ENCODE measurements at places on chromosomes 1 and 21.

- DNase-seq = no peak
Measured at GRCh38 chr1:12402842-12403241, 173.0 kb downstream of the VPS13D start.

- DNase-seq = no peak
Measured at GRCh38 chr1:156420205-156421061, 51.4 kb downstream of the RHBG start.

- DNase-seq = no peak
Measured at GRCh38 chr1:214753236-214753852, 150.3 kb downstream of the CENPF start.

- DNase-seq = no peak
Measured at GRCh38 chr1:206117151-206117948, at the start of gene AVPR1B. TSS of gene AVPR1B (minus strand) at chr1:206117388. CDS start at chr1:206116890, 498 bp downstream.

DNA sequence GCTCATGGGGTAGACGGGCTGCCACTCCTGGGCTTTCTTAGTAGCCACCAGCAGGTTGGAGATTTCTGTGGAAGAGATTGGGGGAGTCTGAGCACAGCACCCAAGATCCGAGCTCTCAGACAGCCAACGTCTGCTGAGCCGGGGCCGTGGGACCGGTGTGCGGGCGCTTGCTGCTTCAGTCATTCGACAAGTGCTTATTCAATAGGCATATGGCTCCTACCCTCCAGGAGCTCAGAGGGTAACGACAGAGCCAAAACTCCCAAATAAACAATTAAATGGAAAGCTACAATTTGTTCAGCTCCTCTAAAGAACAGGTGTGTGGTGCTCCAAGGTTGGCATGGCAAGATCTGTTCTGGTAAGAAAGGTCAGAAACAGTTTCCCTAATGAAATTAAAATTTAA is 106.0 kb downstream of the RAVER2 start:
- DNase-seq = no peak

GRCh38 chr21:26282058-26282457 is 111.5 kb upstream of the APP start:
- no peak for DNase-seq

GRCh38 chr1:10508511-10508951 is 33.8 kb downstream of the PEX14 start:
- no peak for DNase-seq

GRCh38 chr21:46172863-46173528 is 11.3 kb downstream of the SPATC1L start:
- no peak for DNase-seq

DNA sequence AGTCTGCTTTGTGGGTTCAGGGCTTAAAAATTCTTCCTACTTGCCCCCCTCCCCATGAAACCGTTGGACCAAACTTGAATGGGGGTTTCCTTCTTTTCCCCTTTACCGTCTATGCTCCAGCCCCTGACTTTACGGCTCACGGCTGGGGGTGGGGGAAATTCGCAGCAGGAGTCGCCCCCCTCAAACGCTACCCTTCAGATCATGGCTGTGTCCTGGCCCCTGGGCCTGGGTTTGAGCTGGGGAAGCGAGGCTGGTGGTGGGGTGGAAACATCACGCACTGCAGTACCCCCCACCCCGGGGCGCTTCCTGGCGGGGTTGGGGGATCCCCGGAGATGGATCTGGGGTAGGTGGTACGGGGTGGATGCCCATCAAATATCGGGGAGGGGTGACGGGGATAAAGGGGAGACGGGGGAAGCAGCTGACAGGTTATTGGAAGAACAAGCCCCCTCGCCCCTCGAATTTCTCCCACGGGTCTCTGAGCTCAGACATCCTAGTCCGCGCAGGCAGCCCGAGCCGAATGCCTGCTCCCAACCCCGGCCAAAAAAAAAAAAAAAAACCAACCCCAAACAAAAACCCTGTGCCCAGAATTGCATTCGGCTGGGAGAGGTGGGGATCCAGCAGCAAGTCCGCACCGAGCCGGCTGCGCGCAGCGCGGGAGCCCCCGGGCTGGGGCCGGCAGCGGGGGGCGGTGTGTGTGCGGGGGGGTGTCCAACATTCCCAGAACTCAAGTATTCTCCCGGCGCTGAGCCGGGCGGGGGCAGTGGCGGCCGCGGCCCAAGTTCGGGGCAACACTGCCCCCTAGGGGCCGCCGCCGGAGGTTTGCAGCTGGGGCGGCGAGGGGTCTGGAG is 59.0 kb upstream of the ACOT11 start:
- peak; percentile 44 for DNase-seq

DNA sequence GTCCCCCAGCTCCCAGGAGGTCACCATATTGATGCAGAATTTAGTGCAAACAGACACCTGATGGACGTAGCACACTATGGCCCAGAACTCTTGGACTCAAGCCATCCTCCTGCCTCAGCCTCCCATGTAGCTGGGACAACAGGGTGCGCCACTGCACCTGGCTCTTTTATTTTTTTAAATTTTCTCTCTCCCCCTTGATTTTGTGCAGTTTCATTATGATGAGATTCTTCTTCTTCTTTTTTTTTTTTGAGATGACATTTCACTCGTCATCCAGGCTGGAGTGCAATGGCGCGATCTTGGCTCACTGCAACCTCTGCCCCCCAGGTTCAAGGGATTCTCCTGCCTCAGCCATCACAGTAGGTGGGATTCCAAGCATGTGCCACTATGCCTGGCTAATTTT is 63.8 kb downstream of the RPS6KA1 start:
- no peak for DNase-seq

- no peak for DNase-seq
Measured at GRCh38 chr1:49606082-49606481, 417.7 kb downstream of the AGBL4 start.

DNA sequence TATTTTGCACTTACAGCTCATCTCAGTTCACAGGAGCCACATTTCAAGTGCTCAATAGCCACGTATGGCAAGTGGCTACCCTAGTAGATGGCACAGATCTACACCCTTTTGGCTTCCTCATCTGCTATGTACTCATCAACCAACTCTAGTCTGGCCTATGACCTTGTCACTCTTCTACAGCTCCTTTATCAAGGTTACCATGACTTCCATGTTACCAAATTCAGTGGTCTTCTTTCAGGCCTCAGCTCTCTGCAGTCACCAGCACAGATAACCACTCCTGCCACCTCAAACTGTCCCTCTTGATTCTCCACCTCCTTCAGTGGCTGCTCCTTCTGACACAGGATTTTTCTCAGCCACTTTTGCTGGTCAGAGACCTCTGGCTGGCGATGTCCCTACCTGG is 11.7 kb upstream of the USP48 start:
- no peak for DNase-seq

DNA sequence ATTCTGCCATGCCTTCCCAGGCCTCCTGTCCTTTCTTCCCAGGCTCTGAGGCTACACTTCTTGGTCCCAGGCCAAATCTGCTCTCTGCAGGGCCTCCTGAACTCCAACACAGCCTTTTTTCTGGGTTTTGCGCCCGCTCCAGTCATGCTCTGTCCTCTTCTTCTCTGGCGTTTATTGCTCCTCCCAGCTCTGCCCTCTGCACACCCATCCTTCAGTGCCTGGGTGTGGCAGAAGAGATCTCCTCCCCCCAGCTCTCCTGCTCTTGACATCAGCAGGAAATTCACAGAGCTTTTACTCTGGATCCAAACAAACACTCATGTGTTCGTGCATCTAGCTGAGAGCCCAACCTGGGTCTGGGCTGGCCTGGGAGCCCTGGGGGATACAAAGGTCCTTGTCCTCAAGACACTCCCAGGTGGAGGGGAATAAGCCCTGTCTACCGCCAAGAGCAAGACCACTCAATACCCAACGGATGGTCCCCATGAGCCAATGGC is 22.9 kb upstream of the EPS8L3 start:
- no peak for DNase-seq

- no peak for DNase-seq
Measured at GRCh38 chr21:29939924-29940275, at the start of gene GRIK1. TSS of gene GRIK1 (minus strand) at chr21:29939996.

GRCh38 chr1:4121834-4122512 is 221.9 kb upstream of the C1orf174 start:
- no peak for DNase-seq

DNA sequence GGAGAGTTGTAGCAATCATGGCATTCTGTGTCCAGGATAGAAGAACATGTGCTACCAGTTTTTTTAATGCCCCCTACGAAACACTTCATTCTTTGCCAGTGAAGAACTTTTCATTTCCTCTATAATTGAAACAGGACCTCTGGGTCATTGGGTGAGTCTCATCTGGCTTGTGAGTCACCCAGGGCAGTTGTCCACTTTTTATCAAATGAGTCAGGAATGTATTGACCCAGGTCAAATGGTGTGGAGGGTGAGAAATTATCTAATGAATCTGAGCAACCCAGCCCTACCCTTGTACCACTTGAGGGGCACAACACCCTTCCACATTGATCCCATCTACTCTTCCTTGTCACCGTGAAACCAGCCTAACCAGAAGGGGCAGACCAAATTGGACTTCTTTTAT is 417.3 kb upstream of the PROX1 start:
- DNase-seq = no peak

GRCh38 chr1:40185951-40186864 is 25.0 kb downstream of the RLF start:
- DNase-seq = no peak

GRCh38 chr1:101166583-101167120 is 70.2 kb upstream of the S1PR1 start:
- DNase-seq = no peak

- DNase-seq = no peak
Measured at GRCh38 chr1:80054129-80054528, 1047.6 kb upstream of the ADGRL4 start.

DNA sequence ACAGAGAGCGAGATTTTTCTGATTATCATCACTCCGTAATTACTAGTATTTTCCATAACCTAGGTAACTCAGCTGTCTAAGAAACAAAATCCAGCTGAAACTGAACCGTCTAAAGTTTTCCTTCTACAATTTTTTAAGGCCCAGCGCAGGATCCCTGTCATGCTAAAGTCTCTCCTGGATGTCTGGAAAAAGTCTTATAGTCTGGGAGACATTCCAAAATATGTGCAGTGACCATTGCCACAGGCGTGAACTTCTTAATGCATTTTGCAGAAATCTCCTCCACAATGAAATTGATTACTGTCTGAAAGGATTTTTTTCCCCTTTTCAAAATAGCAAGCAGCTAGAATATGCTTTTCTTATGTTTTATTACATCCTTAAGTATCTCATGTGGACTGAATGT is 209.3 kb upstream of the C1orf105 start:
- no peak for DNase-seq

DNA sequence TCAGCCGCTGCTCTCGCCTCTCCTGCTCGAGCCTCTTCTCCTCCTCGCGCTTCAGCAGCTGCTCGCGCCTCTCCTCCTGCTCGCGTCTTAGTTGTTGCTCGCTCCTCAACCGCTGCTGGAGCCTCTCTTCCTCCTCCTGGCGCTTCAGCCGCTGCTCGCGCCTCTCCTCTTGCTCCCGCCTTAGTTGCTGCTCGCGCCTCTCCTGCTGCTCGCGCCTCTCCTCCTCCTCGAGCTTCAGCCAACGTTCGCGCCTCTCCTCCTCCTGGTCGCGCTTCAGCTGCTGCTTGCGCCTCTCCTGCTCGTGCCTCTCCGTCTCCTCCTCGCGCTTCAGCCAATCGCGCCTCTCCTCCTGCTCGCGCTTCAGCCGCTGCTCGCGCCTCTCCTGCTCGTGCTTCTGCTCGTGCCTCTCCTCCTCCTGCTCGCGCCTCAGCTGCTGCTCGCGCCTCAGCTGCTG is 3.7 kb downstream of the TCHH start:
- DNase-seq = no peak

- DNase-seq = peak; percentile 76
Measured at GRCh38 chr21:33069994-33070743, at the start of gene OLIG1. TSS of gene OLIG1 (plus strand) at chr21:33070141. CDS start at chr21:33070247, 106 bp downstream.

DNA sequence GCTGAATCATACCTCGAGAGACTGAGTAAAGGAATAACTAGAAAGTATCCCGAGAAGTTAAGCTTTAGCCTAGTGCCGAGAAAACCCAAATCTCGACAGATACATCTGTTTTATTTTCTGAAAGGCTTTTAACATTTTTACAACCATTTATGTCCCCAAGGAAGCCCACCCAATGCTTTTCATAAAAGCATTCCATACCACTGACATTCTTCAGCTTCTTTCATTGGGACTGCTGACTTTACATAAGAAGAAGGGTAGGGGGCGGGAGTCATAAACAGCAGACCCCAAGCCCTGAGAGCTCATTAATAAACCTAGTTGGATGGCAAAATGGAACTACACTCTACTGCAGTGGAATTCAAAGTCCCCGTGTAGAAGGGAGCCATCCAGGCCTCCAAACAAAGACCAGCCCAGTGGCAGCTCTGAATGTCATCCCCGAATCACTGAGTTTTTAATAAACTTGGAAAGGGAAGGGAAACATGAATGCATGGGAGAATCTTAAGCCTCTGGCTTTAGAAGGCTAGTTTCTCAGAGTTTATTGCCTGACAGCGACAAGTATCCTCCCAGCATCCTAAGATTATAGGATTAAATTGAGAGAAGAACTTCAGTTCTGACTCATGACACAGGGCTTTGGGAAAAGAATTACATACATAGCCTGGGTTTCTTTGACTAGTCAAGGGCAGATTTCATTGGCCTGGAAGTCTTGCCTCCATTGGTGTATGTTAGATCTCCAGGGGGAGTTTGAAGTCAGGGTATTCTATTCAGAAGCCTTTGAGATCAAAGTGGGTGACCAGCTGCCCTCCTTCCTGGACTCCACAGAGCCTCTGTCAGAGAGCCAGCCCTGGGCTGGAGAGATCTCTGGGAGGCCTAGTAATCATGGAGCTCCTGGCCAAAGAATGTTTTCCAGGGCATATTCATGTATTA is 3.7 kb downstream of the ATF3 start:
- DNase-seq = no peak

GRCh38 chr1:12464598-12465056 is 153.4 kb downstream of the DHRS3 start:
- no peak for DNase-seq

DNA sequence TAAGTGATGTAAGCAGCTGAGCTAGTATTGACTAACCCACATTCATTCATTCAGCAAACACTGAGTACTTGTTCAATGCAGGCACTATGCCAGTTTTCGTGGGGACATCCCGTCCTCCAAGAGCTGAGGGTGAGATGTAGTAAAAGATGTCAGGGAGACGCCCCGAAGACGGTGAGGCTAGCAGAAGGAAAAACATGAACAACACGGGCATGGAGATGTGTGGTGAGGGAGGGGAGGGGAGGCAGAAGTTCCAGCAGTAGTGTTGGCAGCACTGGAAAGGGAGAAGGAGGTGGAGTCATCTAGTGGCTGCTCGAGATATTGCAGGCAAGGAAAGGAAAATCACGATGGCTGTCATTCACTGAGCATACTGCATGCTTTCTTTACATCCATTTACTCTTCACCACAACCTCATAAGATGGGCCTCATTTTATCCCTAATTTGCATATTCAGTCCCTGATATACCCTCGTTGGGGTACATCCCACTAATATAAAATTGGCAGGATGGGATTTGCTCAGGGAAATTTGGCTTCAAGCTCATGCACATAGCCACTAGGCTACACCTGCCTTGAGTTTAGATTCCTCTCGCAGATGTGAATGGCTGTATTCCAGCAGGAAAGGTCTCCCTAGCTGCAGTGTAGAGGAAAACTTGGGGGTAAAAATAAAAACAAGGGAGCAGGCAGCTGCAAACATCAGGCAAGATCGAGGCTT is 14.5 kb downstream of the PDZK1IP1 start:
- peak; percentile 54 for DNase-seq

Measured in AML-193 (cell line).